ENCODE measurements at places on chromosomes 2 and 18.

- no peaks in the 10 kb centered on the region for H3K4me1 ChIP-seq
- no peaks in the 10 kb centered on the region for H3K27me3 ChIP-seq
- no peak for DNase-seq
- peaks cover 9% of the 10 kb centered on the region for H3K36me3 ChIP-seq
- H3K4me3 ChIP-seq, result no peak overlapping the region
Measured at GRCh38 chr2:15481000-15481399, 80.1 kb downstream of the NBAS start.

DNA sequence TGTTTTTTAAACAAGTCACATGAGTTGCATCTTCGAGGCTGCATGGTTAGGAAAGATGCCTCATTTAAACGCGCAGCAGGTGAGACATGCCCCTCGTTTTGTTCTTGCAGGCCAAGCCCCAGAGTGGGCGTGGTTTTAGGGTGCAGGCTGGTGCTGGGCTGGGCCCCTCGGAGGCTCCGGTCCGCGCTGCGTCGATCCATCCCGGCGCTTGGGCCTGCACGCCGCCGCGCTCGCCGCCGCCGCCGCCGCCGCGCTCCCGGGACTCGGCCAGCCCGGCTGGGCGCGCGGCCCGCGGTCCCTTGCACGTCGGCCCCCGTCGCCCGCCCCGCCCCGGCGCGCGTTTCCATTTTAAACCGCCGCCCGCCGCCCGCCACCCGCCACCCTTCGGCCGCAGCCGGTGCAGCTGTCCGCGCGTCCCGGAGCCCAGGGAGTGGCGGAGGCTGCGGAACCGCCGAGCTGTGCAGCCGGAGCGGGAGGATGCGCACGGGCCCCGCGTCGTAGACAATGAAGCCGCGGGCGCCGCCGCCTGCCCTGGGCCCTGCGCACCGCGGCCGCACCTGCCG lies 175.5 kb downstream of the AGAP1 start:
- peaks cover 26% of the 10 kb centered on the region for H3K36me3 ChIP-seq
- H3K27me3 ChIP-seq, result no peaks in the 10 kb centered on the region
- DNase-seq, result peak; percentile 91
- H3K27ac ChIP-seq, result no peak overlapping the region

- no peaks in the 10 kb centered on the region for H3K4me1 ChIP-seq
- H3K4me3 ChIP-seq, result no peak overlapping the region
- no peak overlapping the region for H3K27ac ChIP-seq
- H3K36me3 ChIP-seq, result no peaks in the 10 kb centered on the region
- no peaks in the 10 kb centered on the region for H3K27me3 ChIP-seq
- no peak for DNase-seq
Measured at GRCh38 chr18:1906421-1906820, 664.9 kb downstream of the METTL4 start.

- H3K27ac ChIP-seq, result no peak overlapping the region
- no peak overlapping the region for H3K4me3 ChIP-seq
- H3K27me3 ChIP-seq, result no peaks in the 10 kb centered on the region
- no peaks in the 10 kb centered on the region for H3K4me1 ChIP-seq
- DNase-seq, result no peak
Measured at GRCh38 chr2:180991361-180991760, 11.0 kb downstream of the UBE2E3 start.

DNA sequence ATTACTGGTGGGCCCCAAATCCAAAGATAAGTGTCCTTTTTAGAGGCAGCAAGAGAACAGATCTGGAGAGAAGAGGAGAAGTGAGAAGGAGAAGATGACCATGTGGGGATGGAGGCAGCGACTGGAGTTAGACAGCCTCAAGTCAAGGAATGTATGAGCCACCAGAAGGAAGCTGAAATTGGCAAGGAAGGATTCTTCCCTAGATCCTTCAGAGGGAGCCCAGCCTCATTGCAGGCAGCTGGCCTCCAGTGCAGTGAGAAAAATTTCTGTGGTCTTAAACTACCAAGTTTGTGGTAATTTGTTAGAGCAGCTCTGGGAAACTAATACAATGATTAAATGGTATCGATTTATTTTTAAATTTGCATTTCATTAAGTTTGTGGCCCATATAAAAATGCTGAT lies 167.9 kb downstream of the NCKAP5 start:
- H3K27ac ChIP-seq, result no peak overlapping the region
- H3K27me3 ChIP-seq, result no peaks in the 10 kb centered on the region
- no peaks in the 10 kb centered on the region for H3K36me3 ChIP-seq
- H3K4me1 ChIP-seq, result no peaks in the 10 kb centered on the region
- no peak for DNase-seq

DNA sequence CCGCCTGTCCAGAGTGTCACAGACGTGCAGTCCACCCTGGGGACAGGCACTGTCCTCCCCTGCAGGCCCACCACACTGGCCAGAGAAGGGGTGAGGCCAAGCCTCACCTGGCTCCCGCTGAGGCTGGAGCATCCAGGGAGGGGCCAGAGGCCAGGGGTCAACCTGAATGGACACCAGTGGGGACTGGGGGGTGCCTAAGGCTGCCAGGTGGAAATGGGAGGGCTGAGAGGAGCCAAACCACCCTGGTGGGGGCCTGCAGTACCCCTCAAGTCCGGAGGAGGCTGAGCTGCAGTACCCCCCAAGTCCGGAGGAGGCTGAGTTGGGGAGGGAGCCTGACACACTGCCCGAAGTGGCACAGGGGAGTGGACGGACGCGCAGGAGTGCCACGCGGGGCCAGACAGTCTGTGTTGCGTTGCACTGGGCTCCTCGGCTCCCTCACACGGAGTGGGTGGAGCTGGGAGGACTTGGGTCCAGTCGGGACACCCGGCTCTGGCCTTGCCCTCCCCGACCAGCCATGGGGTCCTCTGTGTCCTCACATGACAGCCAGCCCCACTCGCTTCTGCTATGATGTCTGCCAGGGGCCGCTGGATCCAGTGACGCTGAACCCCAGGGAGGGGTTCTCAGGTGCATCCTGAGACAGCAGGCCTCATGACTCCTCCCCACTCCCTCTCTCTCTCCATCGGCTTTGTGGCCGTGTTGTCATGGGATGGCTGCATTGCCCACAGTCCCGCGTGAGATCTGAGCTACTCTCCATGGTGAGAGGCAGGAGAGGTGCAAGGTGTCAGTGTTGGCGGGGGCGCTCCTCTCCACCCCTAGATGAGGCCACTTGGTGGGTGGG lies 22.3 kb upstream of the GPC1 start:
- H3K27me3 ChIP-seq, result peaks cover 32% of the 10 kb centered on the region
- H3K36me3 ChIP-seq, result no peaks in the 10 kb centered on the region
- H3K4me1 ChIP-seq, result no peaks in the 10 kb centered on the region

DNA sequence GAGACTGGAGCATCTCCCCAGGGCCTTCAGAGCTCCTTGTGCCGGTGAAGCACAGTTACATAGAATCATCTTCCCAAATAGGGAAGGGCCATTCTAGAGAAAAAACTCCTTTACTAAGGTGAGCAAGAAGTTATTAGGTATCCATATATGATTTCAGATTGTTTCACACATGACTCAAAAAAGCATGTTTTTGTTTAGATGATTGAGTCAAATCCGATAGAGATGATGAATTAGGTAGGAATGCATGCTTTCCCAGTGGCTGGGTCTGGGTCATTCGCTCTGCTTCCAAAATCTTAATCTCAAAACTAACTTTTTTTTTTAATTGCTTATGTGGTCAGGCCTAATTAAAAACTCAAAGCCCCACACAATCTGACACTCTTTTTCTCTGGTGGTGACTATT lies 3.8 kb downstream of the NT5C1B start:
- no peak overlapping the region for H3K27ac ChIP-seq
- H3K4me3 ChIP-seq, result no peak overlapping the region
- H3K27me3 ChIP-seq, result no peaks in the 10 kb centered on the region
- H3K36me3 ChIP-seq, result no peaks in the 10 kb centered on the region
- no peak for DNase-seq
- no peaks in the 10 kb centered on the region for H3K4me1 ChIP-seq

- no peak overlapping the region for H3K27ac ChIP-seq
- no peaks in the 10 kb centered on the region for H3K27me3 ChIP-seq
Measured at GRCh38 chr2:10164601-10165000, 42.1 kb downstream of the RRM2 start.

GRCh38 chr18:11514267-11514666 lies 95.1 kb upstream of the SLC35G4 start:
- no peak overlapping the region for H3K4me3 ChIP-seq
- no peaks in the 10 kb centered on the region for H3K4me1 ChIP-seq
- no peak for DNase-seq
- peaks cover 17% of the 10 kb centered on the region for H3K27me3 ChIP-seq

GRCh38 chr2:100641125-100641435 lies 78.3 kb downstream of the PDCL3 start:
- H3K36me3 ChIP-seq, result no peaks in the 10 kb centered on the region
- no peaks in the 10 kb centered on the region for H3K4me1 ChIP-seq
- no peak for DNase-seq
- H3K27me3 ChIP-seq, result peaks cover 58% of the 10 kb centered on the region
- H3K4me3 ChIP-seq, result no peak overlapping the region
- H3K27ac ChIP-seq, result no peak overlapping the region

DNA sequence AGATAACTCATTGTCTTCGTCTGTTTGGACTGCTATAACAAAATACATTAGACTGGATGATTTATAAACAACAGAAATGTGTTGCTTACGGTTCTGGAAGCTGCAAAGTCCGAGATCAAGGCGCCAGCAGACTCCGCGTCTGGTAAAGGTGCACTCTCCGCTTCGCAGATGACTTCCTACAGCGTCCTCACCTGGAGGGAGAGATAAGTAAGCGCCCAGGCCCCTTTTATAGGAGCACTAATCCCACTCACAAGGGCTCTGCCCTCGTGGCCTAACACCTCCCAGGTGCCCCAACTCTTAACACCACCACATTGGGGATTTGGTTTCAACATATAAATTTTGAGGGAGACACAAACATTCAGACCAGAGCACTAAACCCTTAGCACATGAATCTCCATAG lies 51.3 kb downstream of the SERTAD2 start:
- peaks cover 17% of the 10 kb centered on the region for H3K36me3 ChIP-seq
- H3K27me3 ChIP-seq, result no peaks in the 10 kb centered on the region
- no peak for DNase-seq
- peaks cover 38% of the 10 kb centered on the region for H3K4me1 ChIP-seq

- H3K27ac ChIP-seq, result no peak overlapping the region
- peaks cover 40% of the 10 kb centered on the region for H3K4me1 ChIP-seq
- H3K4me3 ChIP-seq, result no peak overlapping the region
- no peak for DNase-seq
Measured at GRCh38 chr2:101792208-101792607, 94.7 kb downstream of the MAP4K4 start.

- peak overlapping the region; percentile 63 for H3K27ac ChIP-seq
- peaks cover 45% of the 10 kb centered on the region for H3K4me1 ChIP-seq
- H3K4me3 ChIP-seq, result peak overlapping the region; percentile 97
Measured at GRCh38 chr2:169734169-169734847, 676 bp downstream of the KLHL23 start.

DNA sequence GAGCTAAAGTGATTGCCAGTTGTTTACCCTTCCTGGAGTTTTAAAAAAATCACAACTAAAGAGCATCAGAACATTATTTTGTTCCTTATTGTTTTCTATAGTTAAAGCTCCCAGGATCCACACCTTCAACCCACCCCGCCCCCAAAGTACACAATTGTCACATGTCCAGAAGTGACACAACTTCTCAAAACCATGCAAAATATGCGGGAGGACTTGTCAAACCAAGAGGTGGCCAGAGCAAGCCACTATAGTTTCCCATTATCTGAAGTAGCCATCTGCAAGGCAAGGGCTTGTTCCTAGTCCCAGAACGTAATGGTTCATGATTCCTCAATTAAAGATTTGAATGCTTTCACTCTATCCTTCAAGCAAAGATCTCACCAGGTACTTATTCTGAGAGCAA lies 9.9 kb upstream of the INO80C start:
- no peaks in the 10 kb centered on the region for H3K27me3 ChIP-seq
- no peak overlapping the region for H3K4me3 ChIP-seq
- peaks cover 15% of the 10 kb centered on the region for H3K4me1 ChIP-seq
- no peaks in the 10 kb centered on the region for H3K36me3 ChIP-seq

DNA sequence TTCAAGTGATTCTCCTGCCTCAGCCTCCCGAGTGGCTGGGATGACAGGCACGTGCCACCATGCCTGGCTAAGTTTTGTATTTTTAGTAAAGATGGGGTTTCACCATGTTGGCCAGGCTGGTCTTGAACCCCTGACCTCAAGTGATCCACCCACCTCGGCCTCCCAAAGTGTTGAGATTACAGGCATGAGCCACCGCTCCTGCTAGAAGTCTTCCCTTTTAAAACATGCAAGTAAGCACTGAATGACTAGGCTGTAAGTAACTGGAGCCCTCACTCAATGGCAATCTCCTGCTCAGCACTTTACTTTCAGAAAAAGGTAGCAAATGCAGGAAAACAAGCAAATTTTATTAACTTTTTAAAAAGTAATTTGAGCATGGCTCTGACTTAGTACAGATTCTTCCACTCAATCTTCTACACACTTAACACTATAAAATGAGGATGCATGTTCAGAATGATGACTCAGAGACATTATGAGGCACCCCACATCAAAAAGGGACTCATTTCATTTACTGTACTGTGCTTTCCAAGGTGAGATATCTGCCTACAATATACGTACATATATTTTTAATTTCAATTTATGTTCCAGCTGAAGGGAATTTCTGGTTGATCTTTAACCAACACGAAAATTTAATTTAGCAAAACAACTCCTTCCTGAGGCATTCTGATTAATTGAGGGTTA lies 6.6 kb upstream of the NCK2 start:
- no peak for DNase-seq
- H3K36me3 ChIP-seq, result no peaks in the 10 kb centered on the region
- peaks cover 15% of the 10 kb centered on the region for H3K4me1 ChIP-seq

DNA sequence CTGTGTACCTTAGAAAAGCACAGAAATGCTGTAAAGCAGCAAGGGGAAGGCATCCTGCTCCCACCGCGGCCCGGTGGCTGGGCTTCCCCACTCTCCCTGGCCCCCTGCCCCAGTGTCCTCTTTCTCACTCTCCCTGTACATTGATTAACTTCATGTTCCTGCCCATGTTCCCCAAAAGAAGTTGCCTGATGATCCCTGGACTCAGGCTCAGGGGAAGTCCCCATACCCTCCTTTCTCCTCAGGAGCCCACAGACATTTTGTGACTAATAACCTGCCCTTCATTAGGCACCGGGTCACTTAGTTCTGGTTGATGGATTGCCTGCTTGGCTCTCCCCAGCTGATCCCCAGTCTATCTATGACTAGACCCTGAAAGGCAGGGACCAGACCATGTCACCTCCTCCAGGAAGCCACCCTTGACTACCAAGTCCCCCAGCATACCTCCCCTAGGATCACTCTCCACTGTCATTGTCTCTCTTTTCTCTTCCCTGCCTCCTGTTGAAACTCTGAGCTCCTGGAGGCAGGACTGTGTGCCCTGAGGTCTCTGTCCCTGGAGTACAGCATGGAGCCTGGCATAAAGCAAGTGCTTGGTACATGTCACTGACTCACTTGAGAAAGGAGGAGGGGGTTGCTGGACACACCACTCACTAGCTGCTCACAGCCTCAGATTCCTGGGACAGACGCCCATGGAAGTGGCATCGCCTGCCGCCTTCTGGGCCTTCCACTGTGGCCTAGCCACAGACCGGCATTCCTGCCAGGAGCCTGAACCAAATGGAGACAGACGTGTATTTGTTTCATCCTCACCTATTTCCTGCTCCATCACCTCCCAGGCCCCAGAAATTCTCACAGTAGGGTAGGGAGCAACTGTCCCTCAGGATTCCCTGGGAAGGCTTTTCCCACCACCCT lies 13.5 kb downstream of the MALL start:
- no peak for DNase-seq
- peak overlapping the region; percentile 60 for H3K4me3 ChIP-seq
- H3K36me3 ChIP-seq, result peaks cover 33% of the 10 kb centered on the region
- H3K4me1 ChIP-seq, result peaks cover 97% of the 10 kb centered on the region
- H3K27ac ChIP-seq, result peak overlapping the region; percentile 100

- H3K36me3 ChIP-seq, result no peaks in the 10 kb centered on the region
- H3K27me3 ChIP-seq, result no peaks in the 10 kb centered on the region
- H3K4me3 ChIP-seq, result no peak overlapping the region
- no peak for DNase-seq
Measured at GRCh38 chr2:205321231-205321630, 361.1 kb upstream of the NRP2 start.
